Activated CD8-positive, alpha-beta memory T cell treated with anti-CD3 and anti-CD28 coated beads for 1 hour (primary cell): ENCODE measurements at places on chromosomes 4 and X.

- no peak for DNase-seq
Measured at GRCh38 chrX:132165651-132166050, 37.8 kb upstream of the FRMD7 start.

- no peak for DNase-seq
Measured at GRCh38 chr4:127047930-127048329, 584.8 kb upstream of the INTU start.

DNA sequence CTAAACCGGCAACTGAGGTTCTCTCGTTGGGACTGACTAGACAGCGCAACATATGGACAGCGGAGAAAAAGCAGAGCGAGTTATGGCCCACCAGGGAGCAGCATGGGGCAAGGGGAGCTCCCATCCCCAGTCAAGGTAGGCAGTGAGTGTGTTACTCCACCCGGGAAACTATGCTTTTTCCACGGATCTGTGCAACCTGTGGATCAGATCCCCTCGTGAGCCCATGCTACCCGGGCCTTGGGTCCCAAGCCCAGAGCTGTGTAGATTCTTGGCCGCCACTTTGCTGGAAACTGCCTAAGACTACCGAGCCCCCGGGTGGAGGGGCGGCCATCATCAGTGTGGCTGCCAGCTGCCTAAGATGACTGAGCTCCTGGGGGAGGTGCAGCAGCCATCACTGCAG lies 140.9 kb downstream of the PAPSS1 start:
- no peak for DNase-seq

- no peak for DNase-seq
Measured at GRCh38 chrX:20284992-20285391, 18.3 kb upstream of the RPS6KA3 start.

GRCh38 chrX:68396953-68397352 lies 36.3 kb downstream of the OPHN1 start:
- DNase-seq = no peak

GRCh38 chrX:19487520-19488200 lies 27.6 kb downstream of the MAP3K15 start:
- no peak for DNase-seq

DNA sequence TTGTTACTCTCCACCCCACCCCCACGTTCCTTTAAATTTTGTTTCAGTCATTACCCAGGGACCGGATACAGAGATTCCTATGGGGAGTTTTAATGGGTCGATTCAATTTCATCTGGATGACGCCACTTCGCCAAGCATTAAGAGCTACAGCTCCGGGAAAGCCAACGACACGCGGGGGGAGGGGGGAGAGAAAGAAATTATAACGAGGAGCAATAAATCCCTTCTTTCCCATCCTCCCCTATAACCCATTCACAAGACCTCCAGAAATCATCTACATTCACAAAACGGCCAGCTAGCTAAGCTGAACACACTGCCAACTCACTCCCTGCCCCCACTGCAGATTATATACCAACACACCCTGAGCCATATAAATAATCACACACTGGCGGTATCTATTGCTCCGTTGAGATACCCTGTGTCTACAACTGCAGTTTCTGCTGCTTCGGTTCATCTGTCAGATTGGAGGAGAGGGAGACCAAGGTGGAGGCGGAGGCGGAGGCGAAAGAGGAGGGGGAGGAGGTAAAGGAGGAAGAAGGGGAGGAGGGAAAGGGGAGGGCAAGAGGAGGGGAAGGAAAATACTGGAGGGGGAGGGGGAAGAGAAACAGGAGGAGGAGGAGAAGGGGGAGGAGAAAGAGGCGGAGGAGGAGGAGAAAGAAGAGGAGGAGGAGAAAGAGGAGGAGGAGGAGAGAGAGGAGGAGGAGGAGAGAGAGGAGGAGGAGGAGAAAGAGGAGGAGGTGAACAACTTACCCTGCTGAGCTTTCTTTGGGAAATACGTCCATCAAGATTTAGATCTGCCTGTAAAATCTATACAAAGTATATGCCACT lies 113.9 kb upstream of the VAMP7 start:
- no peak for DNase-seq

DNA sequence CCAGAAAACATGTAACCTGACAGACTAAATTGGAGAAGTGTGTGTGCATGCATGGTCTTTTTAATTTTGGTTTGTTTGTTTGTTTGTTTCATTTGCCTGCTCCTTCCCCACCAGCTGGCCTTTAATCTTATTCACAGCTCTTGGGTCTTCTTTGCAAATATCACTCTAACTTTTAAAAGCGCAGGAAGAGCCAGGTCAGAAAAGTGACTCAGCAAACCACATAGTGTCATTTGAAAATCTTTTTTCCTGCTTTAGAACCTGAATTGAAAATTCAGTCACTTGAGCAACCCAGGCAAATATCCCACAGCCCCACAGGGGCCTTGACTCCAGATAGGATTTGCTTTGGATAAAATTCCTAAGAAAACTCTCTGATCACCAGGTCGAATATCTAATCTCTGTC lies 4.6 kb downstream of the TMEM255A start:
- DNase-seq = no peak
